ENCODE measurements at places on chromosomes 11 and 22.

DNA sequence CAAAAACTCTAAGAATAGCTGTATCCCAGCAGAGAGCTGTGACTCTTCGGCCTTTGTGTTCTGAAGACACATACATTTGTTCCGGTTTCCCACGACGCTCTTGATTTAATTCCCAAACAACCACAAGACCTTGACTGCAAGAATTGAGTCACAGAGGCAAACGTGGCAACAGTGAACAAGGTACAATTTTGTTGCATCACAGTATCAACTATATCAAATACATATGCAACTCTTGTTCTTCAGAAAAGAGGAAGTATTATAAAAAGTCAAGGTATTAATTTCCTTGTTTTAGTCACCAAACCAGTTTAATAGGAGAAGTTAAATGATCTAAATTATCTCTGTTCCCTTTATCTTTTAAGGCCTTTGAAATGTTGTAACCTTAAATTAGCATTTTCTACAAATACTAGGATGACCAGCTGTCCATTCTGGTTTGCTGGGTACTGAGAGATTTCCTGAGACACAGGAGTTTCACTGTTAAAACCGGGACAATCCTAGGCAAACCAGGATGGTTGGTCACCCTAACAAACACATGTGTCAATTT, 11.1 kb downstream of the HPS5 start:
- DNase-seq: no peak

GRCh38 chr22:49896201-49896600, 22.0 kb downstream of the ALG12 start:
- DNase-seq: no peak

GRCh38 chr11:16778286-16778685, 39.8 kb downstream of the C11orf58 start:
- no peak for DNase-seq

GRCh38 chr22:16949561-16949960, 58.5 kb downstream of the GAB4 start:
- no peak for DNase-seq

- no peak for DNase-seq
These were observed 3.1 kb downstream of the CCDC88B start for GRCh38 chr11:64342869-64343745.

Measured in NCI-H1417 treated with DMSO at 0.1 percent for 48 hours (cell line).